ENCODE measurements at places on chromosomes 16 and 17. TPM values are rescaled to one million over a fixed set of nuclear protein-coding genes. Genes with fewer than 3 reads are reported as not detected.

Gene IL21R
- 0.29 TPM for total RNA-seq

Gene EARS2
- 39.7 TPM for total RNA-seq

Gene TUBD1
- 9.5 TPM for total RNA-seq

DNA sequence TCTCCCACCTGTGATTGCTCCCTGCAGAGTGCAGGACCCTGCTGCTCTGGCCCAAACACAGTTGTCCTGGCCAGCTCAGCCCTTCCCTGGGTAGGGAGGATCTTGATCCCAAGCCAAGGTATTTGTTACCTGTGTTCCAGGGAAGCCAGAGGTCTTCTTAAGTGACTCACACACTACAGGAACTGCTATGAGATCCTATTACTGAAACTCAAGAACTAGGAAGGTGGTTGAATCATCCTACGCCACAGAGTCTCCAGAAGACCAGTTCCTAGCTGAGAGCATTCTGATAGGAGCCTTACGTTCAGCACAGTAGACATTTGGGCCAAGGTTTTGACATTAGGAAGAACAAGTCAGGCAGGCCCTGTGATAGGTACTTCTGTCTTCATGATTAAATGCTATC, 12.0 kb downstream of the CHST6 start:
- peak; percentile 46 for DNase-seq

DNA sequence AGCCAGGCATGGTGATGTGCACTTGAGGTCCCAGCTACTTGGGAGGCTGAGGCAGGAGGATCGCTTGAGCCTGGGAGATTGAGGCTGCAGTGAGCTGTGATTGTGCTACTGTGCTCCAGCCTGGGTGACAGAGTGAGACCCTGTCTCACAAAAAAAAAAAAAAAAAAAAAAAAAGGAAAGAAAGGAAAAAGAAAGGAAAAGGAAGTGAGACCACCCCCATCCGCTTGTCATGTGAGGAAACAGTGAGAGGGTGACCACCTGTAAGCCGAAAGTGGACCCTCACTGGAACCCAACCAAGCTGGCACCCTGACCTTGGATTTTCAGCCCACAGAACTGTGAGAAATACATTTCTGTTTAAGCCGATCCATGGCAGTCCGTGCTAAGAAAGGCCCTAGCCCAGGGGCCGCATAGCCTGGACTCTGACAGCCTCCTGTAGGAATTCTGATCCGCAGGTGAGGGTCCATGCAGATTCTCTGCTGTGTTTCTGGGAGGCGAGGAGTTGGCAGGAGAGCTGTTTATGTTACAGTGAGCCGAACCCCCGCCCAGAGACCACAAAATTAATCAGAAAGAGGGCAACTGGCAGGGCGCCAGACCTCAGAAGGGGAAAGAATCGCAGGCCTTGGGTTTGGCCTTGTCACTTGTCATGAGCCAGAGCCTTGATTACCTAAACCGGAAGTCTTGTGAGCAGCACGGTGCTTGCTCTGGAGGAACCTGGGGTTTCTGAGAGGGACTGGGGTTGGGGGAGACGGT, 945 bp downstream of the SGSH start:
- peak; percentile 33 for DNase-seq

DNA sequence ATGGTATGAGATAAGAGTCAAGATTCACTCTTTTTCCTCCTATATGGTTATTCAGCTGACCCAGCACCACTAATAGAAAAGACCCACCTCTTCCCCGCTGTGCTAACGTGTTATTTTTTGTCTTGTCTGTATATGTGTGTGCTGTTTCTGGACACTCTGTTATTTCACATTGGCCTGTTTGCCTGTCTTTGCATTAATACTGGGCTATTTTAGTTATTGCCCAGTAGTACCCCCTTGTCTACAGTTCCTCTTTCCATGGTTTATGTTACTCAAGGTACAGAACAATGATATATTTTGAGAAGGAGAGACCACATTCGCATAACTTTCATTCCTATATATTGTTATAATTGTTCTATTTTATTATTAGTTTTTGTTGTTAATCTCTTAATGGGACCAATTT, 74.0 kb upstream of the SIAH1 start:
- no peak for DNase-seq

DNA sequence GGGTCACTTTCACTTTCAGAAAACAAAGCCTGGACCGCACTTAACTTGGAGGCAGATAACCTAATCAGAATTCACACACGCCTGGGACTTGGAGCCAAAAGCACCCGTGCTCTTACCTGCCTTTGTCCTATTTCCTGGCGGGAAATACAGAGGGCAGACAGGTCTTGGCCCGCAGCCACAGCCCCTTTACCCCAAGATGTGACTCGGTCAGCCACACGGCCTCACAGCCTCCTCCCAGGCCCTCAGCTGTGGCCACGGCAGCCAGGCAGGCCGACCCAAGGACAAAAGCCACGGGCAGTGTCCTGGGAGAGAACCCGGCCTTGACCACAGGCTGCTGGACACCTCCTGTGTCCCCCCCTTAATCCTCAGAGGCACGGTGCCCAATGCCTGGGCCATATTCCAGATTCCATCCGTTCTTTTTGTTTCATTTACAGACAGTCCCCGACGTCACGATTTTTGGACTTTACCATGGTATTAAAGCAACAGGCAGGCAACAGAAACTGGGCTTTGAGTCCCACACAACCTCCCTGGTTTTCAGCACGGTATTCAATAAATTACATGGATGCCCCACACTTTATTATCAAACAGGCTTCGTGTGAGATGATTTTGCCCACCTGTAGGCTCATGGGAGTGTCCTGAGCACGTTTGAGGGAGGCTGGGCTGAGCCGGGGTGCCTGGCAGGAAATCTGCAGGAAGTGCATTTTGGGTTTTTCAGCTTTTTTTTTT, 30.1 kb upstream of the GAA start:
- DNase-seq, result no peak

- DNase-seq, result no peak
Observed at GRCh38 chr16:88698646-88699045, 7.6 kb downstream of the RNF166 start.

GRCh38 chr16:87441886-87442580, 49.9 kb downstream of the MAP1LC3B start:
- no peak for DNase-seq

DNA sequence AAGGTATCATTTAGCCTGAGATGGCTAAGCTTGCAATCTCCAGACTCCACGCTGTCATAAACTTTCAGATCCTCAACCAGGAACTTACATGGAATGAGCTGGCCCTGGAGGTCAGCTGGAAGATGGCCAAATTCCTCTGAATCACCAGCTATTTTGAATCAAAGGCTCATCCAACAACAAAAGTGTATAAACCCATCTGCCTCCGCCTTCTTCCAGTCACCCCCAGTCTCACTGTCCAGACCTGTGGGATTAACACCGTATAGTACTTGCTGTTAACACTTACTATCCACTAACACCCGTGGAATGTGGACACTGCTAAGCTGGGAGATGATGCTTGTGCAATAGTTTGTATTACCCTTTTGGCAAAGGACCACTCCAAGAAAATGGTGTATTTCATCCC, 1.9 kb upstream of the LCMT1 start:
- peak; percentile 94 for DNase-seq

DNA sequence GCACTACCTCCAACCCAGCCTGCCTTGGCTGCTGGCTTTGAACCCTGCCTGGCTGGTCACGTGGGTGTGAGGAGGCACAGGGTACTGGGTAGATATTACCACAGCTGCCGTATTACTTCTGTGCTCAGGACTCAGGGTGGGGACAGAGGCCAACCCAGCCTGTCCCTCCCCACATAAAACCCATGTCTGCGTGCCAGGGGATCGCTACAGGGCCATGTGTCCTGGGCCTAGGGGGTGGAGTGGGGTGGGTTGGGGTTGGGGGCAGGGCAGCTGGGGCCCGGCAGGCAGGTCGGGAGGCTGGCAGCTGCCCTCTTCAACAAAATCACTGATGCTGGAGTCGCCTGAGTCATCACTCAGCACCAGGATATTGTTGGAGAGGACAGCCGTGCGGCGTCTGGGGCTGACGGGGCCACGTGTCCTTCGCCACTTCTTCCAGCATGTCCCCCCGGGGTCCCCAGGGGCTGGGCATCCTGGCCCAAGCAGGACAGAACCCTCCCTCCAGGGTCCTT, 39.7 kb upstream of the PVALEF start:
- DNase-seq, result no peak

DNA sequence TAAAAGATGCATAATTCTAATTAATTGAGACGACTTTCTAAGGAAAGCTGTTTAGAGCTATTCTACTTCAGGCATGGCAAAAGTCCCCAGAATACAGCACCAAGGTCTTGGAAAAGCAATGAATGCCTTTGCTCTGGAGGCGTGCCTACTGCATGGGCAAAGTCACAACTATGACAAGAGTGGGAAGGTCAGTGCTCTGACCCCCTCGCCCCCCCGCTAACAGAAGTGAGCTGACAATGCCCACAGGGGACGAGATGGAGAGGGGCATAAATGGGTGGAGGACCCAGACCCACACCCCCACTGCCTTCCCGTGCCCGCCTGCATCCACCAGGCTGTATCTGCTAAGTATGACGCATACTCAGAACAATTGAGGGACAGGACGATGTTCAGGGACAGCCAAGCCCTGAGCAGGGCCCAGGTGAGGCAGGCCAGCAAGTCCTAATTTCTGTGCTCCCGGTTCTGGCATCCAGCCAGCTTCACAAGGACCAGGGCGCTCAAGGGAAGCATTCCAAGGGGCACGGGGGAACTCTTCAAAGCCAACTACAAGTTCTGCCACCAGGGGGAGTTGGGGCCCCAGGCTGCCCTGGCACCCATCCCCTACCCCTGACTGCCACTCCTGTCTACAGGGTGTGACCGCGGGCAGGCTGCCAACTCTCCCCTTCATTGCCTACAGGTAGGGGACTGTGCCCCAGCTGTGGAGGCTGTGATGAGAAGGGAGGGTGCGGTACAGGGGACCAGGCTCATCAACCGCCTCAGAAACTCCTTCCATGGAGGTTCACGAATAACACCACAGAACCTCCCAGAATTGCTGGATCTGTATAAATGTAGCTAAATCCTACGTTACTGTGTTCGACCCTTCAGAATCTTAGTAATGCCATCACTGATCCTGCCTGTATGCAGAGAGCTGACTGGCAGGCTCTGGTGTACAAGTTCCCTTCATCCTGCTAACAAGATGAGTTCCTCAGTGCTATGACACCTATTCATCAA, 20.8 kb downstream of the NPRL3 start:
- no peak for DNase-seq

DNA sequence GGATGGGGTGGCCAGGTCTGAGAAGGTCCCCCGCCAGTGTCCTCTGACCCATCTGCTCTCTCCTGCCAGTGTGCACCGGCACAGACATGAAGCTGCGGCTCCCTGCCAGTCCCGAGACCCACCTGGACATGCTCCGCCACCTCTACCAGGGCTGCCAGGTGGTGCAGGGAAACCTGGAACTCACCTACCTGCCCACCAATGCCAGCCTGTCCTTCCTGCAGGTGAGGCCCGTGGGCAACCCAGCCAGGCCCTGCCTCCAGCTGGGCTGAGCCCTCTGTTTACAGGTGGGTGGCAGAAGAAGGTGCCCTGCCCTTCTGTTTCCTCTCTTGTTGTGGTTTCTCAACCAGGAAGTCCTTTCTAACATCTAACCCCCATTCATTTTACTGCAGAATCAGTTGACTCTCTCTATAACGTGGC, 7.1 kb downstream of the ERBB2 start:
- no peak for DNase-seq

DNA sequence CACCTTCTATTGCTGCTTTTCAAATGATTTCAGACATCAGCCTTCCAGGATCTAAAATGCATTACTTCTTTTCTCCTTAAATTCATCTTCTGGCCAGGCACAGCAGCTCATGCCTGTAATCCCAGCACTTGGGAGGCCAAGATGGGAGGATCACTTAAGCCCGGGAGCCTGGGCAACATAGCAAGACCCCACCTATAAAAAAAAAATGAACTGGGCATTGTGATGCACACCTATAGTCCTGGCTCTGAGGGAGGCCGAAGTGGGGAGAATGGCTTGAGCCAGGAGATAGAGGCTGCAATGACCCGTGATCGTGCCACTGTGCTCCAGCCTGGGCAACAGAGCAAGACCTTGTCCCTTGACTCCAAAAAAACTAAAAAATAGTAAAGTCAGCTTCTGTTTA, 208.5 kb downstream of the SPECC1 start:
- no peak for DNase-seq

- DNase-seq, result no peak
Observed at GRCh38 chr16:86444661-86445060, 65.7 kb upstream of the FOXF1 start.

DNA sequence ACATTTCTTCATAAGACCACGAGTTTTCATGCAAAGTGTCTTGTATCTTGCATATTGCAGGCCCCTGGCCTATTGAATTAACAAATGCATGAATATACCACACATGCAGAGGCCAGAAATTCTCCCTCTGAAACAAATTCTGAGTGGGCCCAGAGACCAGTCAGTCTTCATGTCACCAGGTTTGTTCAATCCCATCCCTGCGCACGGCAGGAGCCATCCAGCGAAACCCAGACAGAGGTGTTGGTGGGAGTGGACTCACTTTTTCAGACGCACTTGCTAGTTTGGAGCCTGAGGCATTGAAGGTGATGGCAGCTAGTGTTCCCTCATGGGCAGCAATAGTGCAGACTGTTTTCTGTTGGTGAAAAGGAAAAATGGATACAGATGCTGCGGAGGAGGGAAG, 21.9 kb downstream of the WIPI1 start:
- DNase-seq, result no peak

- DNase-seq, result no peak
Observed at GRCh38 chr17:20926532-20926931, 116.3 kb downstream of the USP22 start.

DNA sequence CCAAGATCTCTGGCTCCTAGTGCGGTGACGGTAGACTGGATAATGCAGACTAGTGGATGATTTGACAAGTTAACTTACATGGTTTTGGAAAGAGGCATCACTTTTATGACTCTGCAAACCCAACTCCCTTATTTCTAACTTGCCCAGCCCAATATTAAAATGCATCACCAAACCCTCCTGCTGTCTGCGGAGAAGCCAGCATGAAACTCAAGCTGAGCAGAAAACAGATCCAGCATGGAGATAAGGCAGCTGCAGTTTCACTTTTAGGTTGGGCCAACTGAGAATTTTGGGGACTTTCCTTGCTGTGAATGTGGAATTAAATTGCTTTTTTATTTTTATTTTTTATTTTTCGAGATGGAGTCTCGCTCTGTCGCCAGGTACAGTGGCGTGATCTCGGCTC, 27.8 kb downstream of the CDH1 start:
- DNase-seq, result no peak

- DNase-seq, result no peak
Observed at GRCh38 chr17:80793421-80793820, 198.2 kb upstream of the CHMP6 start.
